Neural progenitor cell (in vitro differentiated cells): ENCODE measurements at places on chromosomes 12 and 14.

DNA sequence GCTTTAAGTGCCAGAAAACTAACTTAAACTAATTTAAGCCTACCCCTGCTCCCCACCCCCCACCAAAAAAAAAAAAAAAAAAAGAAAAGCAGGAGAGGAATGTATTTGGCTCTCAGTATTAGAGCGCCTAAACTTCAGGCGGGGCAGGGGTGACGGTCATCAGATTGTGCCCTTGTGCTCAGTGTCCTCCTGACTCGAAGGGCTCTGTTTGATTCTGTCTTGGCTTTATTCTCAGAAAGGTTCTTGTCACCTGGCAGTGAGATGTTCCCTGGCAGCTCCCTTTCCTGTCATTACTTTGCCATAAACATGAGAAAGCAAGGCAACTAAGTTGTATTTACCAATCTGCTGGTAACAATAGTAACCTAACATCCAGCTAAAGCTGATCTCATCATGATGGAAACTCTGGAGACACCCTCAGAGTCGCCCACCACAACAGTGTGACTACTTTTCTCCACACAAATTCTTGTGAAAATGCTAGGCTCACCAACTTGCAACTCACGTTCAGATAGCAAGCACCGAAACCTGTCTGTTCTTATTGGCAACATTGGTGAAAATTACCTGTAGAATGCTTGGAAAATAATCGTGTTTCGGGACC lies 39.0 kb upstream of the WNK1 start:
- no peak overlapping the region for H3K27ac ChIP-seq
- DNase-seq: no peak
- H3K4me3 ChIP-seq: no peak overlapping the region
- H3K36me3 ChIP-seq: no peaks in the 10 kb centered on the region
- peaks cover 3% of the 10 kb centered on the region for H3K4me1 ChIP-seq

DNA sequence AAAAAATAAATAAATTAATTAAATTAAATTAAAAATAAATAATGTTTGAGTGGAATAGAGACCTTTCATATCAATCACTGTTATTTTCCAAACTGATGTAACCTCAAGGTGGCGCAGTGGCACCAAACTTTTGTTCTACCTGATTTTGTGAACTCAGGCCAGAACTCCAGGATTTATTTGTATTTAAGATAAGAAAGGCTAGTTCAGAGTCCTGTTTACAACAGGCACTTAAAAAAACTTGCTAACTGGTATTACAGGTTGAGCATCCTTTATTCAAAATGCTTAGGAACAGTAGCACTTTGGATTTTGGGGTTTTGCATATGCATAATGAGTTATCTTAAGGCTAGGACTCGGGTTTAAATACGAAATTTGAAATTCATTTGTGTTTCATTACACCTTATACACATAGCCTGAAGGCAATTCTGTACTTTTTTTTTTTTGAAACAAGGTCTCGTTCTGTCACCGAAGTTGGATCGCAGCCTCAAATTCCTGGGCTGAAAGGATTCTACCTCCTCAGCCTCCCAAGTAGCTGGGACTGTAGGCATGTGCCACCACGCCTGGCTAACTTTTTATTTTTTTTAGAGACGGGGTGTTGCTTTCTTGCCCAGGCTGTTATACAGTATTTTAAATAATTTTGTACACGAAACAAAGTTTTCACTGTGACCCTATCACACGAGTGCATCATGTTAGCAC lies 32.4 kb downstream of the YY1 start:
- H3K36me3 ChIP-seq: peaks cover 5% of the 10 kb centered on the region
- no peak overlapping the region for H3K27ac ChIP-seq
- no peak overlapping the region for H3K4me3 ChIP-seq
- no peaks in the 10 kb centered on the region for H3K4me1 ChIP-seq
- no peaks in the 10 kb centered on the region for H3K27me3 ChIP-seq

DNA sequence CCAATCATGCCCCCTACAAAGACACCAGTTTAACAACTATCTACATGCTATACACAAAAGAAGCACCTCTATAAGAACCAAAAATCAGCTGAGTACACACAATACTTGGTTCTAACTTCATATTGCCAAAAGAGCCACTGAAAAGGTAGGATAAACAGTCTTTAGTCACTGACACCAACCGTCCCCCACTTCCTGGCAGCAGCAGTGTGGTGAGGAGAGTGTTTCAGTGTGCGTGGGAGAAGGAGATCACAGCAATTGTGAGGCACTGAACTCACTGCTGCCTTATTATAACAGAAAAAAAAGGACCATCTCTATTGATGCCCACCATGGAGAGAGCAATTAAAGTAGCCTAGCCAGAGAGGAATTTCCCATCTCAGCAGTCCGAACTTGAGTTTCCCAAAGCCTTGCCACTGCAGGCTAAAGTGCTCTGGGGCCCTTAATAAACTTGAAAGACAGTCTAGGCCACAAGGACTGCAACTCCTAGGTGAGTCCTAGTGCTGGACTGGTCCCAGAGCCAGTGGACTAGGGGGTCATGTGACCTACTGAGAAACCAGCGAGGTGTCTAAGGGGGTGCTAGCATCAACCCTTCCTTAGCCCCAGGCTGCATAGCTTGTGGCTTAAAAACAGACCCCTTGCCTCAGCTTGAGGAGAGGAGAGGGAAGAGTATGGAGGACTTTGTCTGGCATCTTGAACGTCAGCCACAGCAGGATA lies 37.1 kb upstream of the LMNTD1 start:
- H3K4me1 ChIP-seq: no peaks in the 10 kb centered on the region
- H3K36me3 ChIP-seq: no peaks in the 10 kb centered on the region
- H3K27ac ChIP-seq: no peak overlapping the region
- DNase-seq: no peak

GRCh38 chr14:36503771-36504741 lies 16.0 kb downstream of the NKX2-1 start:
- peaks cover 100% of the 10 kb centered on the region for H3K27me3 ChIP-seq
- no peak overlapping the region for H3K27ac ChIP-seq
- H3K36me3 ChIP-seq: no peaks in the 10 kb centered on the region
- H3K4me1 ChIP-seq: peaks cover 25% of the 10 kb centered on the region
- DNase-seq: peak; percentile 79
